ENCODE measurements at places on chromosomes 16 and 17. TPM values are rescaled to one million over a fixed set of nuclear protein-coding genes. Genes with fewer than 3 reads are reported as not detected.

CCL17 gene
- not detected for total RNA-seq

TPPP3 gene
- 44.5 TPM for total RNA-seq

TEX19 gene
- not detected for total RNA-seq

TMC7 gene
- total RNA-seq = 0.83 TPM

CDH3 gene
- total RNA-seq = 0.75 TPM

HOXB6 gene
- 2.5 TPM for total RNA-seq

PROCA1 gene
- total RNA-seq = 0.50 TPM

CDH1 gene
- total RNA-seq = 0.69 TPM

WSCD1 gene
- 1.7 TPM for total RNA-seq

C17orf113 gene
- total RNA-seq = 0.52 TPM

AOC3 gene
- 242 TPM for total RNA-seq

MEIOB gene
- total RNA-seq = not detected

HS3ST3A1 gene
- total RNA-seq = 5.7 TPM

TAT gene
- not detected for total RNA-seq

CPNE7 gene
- 1.7 TPM for total RNA-seq

GIT1 gene
- total RNA-seq = 28.7 TPM

MYH2 gene
- 1.4 TPM for total RNA-seq

CCNF gene
- total RNA-seq = 0.83 TPM

PRSS21 gene
- total RNA-seq = not detected

HEXIM2 gene
- 8.4 TPM for total RNA-seq

GDPD1 gene
- total RNA-seq = 0.83 TPM

CDC27 gene
- 48.8 TPM for total RNA-seq

GINS2 gene
- not detected for total RNA-seq

SLC39A11 gene
- total RNA-seq = 7.5 TPM

CBX2 gene
- total RNA-seq = 0.66 TPM

ZFHX3 gene
- 25.7 TPM for total RNA-seq

PRR14 gene
- total RNA-seq = 54.0 TPM

HOXB7 gene
- total RNA-seq = 0.65 TPM

ZNF785 gene
- 7.1 TPM for total RNA-seq

SOCS1 gene
- total RNA-seq = 6.0 TPM

FNDC8 gene
- not detected for total RNA-seq

MT1F gene
- total RNA-seq = 7.1 TPM

NPIPA2 gene
- 2.5 TPM for total RNA-seq

CETP gene
- 0.52 TPM for total RNA-seq

HOXB9 gene
- not detected for total RNA-seq

WNK4 gene
- total RNA-seq = 2.5 TPM

CCL16 gene
- 0.42 TPM for total RNA-seq

CENPX gene
- total RNA-seq = 101 TPM

SLC9A5 gene
- 0.13 TPM for total RNA-seq

TNFRSF17 gene
- total RNA-seq = not detected

KRT24 gene
- total RNA-seq = 0.52 TPM

CDR2L gene
- total RNA-seq = 14.6 TPM

SULT1A1 gene
- total RNA-seq = 22.0 TPM

IL4R gene
- 72.7 TPM for total RNA-seq

ALG1 gene
- 15.9 TPM for total RNA-seq

GPR142 gene
- total RNA-seq = not detected

ARL5C gene
- total RNA-seq = not detected

PHOSPHO1 gene
- not detected for total RNA-seq

SNAI3 gene
- 0.34 TPM for total RNA-seq

HOXB5 gene
- 0.19 TPM for total RNA-seq

ZSWIM7 gene
- 22.7 TPM for total RNA-seq

PABPN1L gene
- total RNA-seq = not detected

IL34 gene
- total RNA-seq = 3.0 TPM

Data from esophagus muscularis mucosa (tissue), 4 donors.